AML-193 (cell line): ENCODE measurements at places on chromosomes 5 and 9.

DNA sequence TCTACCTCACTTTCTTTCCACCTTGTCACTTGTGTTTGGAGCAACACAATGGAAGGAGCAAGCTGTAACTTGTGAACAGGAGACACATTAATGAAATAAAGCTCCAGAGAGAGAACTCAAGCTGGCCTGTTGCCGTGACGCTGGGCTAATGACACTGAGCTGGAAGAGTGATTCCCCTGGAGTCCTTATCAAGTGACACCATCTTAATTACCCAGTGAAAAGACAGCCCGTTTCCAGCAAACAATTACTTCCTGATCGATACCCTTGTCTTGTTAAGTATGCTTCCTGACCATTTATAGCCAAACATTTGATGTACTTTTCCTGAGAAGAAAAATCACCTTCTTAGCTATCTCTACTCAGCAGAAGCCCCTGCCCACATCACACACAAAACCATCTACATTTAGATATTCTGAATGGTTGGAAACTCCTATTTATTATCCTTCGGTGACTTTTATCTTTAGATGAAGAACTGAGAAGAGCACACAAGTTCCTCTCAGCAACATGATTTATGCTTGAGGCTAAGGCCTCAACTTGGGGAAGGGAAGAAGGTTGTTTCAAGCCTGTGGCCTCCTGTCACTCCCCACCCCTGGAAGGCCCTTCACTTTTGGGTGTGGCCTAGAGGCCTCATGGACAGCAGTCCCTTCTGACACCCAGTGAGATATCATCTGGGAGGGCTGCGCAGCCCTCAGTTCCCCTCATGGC, 34.1 kb downstream of the CRHBP start:
- no peak for DNase-seq

- DNase-seq, result peak; percentile 7
These were observed 76.9 kb downstream of the CDH6 start for GRCh38 chr5:31270396-31270795.

- DNase-seq, result no peak
These were observed 97.0 kb downstream of the GHR start for GRCh38 chr5:42520203-42520602.

GRCh38 chr9:107738789-107739188, 249.2 kb upstream of the KLF4 start:
- no peak for DNase-seq

DNA sequence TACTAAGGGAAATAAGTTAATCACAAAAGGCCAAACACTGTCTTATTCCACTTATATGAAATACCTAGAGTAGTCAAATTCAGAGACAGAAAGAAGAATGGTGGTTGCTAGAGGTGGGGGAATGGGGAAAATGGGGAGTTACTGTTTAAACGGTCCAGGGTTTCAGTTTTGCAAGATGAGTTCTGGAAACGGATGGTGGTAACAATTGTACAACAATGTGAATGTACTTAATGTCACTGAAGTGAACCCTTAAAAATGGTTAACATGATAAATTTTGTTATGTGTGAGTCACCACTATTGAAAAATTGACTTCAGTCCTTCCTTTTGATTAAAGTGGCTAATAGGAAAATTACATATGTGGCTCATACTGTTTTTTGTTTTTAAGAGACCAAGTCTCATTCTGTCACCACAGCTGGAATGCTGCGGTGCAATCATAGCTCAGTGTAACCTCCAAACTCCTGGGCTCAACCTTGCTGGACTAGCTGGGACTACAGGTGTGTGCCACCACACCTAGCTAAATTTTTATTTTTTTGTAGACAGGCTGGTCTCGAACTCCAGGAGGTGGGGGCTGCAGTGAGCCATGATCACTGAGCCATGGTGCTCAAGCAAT, 8.7 kb downstream of the UBQLN1 start:
- no peak for DNase-seq

GRCh38 chr5:139378101-139378825, 4.8 kb downstream of the SLC23A1 start:
- no peak for DNase-seq

GRCh38 chr5:145854651-145855258, 18.1 kb downstream of the GRXCR2 start:
- DNase-seq, result no peak

GRCh38 chr5:60578315-60578714, 121.7 kb downstream of the DEPDC1B start:
- peak; percentile 59 for DNase-seq

DNA sequence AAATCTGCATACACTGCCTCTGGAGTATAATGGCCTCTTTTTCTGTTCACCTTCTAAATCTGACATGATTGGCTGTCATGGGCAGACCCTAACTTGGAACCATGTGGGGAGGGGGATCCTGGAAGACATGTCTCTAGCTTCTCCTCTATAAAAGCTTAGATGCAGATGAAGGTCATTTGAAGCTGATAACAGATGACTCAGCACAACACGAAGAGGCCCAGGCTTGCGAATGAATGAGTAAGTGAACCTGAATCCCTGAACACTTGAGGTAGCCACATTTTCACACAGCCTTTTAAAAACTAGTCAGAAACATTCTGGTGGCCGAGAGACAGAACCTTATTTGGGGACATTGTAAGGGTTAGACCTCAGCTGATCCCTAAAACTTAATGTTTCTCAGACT, 282.6 kb downstream of the ELAVL2 start:
- DNase-seq, result no peak

DNA sequence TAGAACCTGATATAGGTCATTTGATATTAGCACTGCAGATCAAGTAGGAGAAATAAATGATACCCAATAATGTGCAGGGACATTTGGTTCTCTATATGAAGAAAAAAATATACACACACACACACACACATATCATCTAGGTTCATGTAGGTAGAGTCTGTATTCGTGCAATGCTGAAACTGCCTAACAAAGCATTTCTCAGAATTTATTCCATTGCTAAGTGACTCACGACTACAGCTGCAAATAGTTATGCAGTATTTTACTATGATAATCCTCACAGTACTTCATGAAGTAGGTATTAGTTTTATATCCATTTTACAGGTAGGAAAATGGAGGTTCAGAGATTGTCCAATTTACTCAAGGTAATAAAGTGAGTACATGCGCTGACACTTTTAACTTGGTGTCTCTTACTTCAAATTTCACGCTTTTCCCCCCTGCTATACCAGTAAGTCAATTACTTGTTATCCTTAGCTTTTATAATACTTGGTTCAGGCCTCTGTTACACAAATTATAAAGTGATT, 2.4 kb downstream of the GIN1 start:
- DNase-seq, result no peak

- no peak for DNase-seq
These were observed 267.3 kb downstream of the IRX1 start for GRCh38 chr5:3862906-3863305.

GRCh38 chr5:181219262-181220177, 3.6 kb upstream of the TRIM41 start:
- no peak for DNase-seq

DNA sequence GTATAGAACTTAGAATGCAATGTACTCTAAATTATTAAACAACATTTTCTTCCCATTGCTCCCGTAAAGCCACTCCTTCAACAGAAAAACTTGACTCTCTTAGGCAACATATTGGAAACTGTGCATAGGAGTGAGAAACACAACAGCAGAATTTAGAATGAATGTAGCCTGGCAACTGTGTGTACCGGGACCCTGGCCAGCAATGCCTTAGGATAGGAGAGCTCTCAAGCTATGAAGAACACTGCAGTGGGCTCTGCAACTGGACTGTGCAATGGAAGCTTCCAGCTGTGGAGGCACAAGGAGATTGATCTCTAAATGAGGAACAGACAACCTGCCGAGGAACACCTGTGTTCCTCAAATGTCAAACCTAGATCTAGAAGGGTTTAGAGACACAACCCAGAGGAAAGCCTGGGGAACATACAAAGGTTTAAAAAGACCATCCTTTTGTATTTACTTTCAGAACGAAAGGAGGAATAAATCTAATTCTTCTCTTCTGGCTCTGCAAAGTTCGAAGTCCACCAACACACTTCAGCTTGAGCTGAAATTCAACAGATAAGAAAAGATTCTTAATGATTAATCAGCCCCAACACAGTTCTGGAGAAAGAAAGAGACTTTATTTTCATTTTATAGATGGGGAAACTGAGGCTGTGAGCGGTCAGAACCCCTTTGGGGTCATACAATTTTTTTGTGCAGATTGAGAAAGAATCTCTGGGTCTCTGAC, 51.5 kb upstream of the ARL15 start:
- DNase-seq, result no peak

DNA sequence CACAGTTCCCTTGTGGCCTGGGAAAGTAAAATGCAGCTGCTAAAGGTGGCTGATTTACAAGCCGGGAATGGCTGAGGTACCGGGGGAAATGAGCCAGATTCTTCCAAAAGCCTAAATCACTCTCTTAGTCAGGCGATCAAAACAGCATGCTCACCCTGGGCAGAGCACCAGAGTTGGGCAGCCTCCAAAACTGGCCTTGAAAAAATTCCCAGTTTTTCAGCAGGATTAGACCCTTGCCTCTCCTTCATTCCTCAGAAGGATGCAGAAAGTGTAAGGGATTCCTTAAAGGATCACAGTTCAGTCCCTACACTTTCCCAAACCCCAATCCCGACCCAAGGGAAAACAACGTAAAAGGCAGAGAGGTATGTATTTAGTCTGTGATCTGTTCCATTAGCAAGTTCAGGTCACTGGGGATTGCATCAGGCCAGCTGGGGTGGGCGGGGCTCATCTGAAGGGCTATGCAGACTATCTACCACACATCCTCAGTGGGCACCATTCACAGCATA, 16.9 kb downstream of the TMEM174 start:
- DNase-seq, result no peak

- peak; percentile 32 for DNase-seq
These were observed 184.0 kb downstream of the SEMA5A start for GRCh38 chr5:9361835-9362234.

DNA sequence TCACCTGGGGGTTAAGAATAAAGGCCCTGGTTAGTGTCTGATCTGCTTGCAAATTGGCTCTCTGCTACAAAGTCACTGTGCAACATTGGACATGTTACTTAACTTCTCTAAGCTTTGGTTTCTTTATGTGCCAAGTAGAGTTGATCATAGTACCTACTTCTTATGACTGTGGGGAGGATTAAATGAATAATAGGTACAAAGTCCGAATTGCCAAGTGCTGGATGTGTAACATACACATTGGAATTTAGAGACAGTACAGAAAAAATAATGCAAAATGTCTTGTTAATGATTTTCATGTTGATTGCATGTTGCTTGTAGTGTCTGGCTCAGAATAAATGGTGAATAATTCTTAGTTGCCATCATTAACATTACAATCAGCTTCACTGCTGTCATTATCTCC, 2.2 kb downstream of the DOCK8 start:
- no peak for DNase-seq

DNA sequence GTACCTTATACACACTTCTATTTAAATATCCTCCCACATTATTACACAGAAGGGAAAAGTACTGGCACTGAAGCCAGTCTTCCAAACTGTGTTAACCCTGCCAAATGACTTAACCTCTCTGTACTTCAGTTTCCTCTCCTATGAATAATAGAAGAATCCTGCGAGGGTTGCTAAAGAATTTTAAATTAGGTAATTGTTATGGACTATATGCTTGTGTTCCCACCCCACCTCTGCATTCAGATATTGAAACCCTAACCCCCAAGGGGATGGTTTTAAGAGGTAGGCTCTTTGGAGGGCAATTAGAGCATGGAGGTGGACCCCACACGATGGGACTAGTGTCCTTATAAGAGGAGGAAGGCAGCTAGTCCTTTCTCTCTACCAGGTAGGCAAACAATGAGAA, 72.7 kb downstream of the TTLL11 start:
- no peak for DNase-seq

DNA sequence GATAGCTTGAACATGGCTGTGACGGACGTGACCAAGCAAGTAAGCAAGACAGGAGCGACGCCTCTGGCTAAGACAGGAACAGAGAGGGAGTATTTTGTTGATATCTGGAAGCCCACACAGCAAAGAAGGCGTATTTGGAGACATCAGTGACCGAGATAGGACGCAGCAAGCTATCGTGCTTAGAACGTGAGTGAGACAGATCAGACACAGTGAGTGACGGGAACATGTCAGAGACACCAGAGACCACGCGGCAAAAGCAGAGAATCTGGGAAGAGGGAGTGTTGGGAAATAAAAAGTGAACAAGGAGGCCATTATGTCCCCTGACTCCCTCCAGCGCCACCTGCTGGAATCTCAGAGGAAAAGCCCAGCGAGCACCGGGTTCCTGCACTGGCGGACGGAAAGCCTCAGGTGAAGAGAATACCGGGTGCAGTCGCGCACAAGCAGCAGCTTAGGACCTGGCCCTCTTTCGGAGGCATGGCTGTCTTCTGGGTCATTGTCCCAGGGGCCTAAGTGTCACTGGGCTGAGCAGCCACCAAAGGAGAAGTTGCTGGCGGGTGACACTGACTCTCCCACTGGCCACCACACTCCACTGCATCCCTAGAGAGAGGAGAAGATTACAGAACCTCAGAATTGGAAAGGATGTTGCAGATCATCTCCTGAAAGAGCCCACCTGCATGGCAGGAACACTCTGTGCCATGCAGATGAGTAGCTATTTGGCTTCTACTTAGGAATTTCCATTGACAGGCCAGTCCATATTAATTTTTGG, 99.1 kb downstream of the FBXO38 start:
- peak; percentile 13 for DNase-seq

GRCh38 chr5:165108809-165109208, 1603.4 kb downstream of the MAT2B start:
- no peak for DNase-seq

DNA sequence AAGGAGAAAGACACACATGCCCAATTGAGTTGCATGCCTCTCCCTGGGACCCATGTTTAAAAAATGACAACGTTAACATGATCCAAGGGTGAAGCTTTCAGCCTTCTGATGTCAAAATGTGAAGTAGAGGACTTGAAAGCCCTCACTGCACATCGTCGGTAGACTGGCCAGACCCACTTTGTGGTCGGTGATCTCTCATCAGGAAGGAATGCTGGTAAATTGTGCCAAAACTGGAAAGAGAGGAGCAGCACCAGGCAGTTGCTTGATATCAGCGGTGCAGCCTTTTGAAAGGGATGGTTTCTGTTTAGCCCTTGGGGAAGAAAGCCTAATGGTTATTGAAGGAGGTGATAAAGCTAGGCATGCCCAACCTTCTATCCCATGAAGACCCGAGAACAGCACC, 125.3 kb upstream of the MARCHF11 start:
- DNase-seq, result no peak

- DNase-seq, result no peak
These were observed 17.4 kb downstream of the C9orf85 start for GRCh38 chr9:71928806-71929205.

GRCh38 chr5:78221964-78222451, 72.5 kb downstream of the AP3B1 start:
- DNase-seq, result peak; percentile 85

GRCh38 chr5:78644129-78644528, 4.4 kb downstream of the LHFPL2 start:
- no peak for DNase-seq

DNA sequence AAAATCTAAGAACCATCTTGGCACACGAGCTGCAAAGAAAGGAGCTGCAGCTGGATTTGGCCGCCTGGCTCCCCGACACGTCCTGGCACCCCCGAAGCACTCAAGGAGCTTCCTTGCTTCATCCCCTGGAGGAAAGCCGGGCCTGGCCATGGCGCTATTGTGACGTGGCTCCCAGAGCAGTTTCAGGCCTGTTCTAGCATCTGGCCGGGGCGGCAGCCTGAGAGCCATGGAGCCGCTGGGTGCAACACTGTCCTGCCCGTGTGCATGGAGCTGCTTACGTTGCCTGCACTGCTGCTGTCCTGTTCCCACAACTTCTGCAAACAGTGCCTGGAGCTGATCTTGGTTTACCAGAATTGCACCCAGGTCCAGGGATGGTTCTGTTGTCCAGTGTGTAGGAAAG, 63.5 kb downstream of the PTPDC1 start:
- no peak for DNase-seq

GRCh38 chr9:7001571-7001970, 243.8 kb downstream of the KDM4C start:
- DNase-seq, result no peak
